ENCODE measurements at places on chromosomes 16 and 17.
A peak's percentile ranks its signal among the peaks of the same experiment; 100 is the strongest.

GRCh38 chr17:47742319-47743181 is 9.5 kb downstream of the TBX21 start:
- DNase-seq: no peak

- DNase-seq: no peak
Observed at GRCh38 chr16:56864960-56865359, at the start of gene SLC12A3. Gene SLC12A3, plus strand, starts transcription at chr16:56865207. Its CDS starts 29 bp downstream, at chr16:56865236.

GRCh38 chr16:66701516-66701915 is 5.0 kb upstream of the CMTM4 start:
- no peak for DNase-seq

- no peak for DNase-seq
Observed at GRCh38 chr16:3578610-3579551, 1.7 kb upstream of the NLRC3 start.

GRCh38 chr17:63434951-63435571 is 11.0 kb downstream of the CYB561 start:
- peak; percentile 88 for DNase-seq

DNA sequence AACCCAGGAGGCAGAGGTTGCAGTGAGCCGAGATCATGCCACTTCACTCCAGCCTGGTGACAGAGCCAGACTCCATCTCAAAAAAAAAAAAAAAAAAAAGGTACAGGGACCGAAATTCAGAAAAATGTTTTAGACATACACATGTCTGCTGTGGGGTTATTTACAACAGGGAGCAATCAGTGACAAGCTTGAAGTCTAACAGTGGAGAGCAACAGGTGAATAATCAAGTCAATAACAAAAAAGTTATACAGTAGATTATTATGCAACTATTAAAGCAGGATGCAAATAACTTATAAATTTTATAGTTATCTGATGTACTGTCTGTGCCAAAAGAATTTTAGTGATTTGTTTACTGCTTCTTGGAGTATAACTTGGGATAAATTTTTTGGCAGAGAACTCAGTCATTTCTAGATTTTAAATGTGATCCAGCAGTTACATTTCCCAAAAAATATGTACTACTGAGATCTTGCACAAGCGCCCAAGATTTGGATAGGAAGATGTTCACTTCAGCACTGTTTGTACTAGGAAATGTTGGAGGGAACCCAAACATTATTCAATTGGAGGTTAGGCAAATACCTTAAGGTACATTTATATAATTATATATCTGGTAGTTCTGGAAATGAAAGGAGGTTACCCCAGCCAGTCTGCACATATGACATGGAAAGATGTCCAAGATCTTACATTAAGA is 34.1 kb downstream of the EEF2K start:
- no peak for DNase-seq

Measured in ascending aorta (tissue), 2 donors.